ENCODE measurements at places on chromosomes 3 and 15.

GRCh38 chr3:197205675-197206074 is 92.7 kb downstream of the DLG1 start:
- no peak for DNase-seq

GRCh38 chr15:72161361-72162132 is 36.0 kb downstream of the GRAMD2A start:
- DNase-seq: no peak

DNA sequence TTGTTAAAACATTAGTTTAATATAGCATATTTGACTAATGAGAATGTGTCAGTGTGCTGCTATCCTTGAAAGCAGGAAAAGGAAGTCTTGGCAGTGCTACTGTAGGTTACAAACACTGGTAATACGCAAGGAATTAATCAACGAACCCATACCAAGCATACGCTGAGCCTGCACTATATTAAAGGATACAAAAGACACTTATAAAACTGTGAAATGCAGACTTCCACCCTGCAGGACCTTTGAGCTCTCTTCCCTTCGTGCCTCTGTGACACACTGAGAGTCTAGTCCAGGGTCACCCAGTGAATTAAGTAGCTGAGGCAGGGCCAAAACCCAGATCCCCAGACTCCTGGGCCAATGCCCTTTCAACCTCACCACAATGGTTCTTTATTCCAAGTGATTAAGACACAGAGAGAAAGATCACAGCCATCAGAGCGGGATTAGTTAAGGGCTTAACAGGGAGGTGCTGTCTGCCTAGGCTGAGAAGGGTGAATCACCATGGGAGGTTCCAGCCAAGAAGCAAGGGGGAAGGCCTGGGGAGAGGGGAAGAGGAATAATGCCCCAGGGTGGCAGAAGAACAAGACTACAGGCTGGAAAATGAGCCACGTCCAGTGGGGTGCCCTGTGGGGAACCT is 6.8 kb downstream of the ANXA2 start:
- DNase-seq: peak; percentile 93

DNA sequence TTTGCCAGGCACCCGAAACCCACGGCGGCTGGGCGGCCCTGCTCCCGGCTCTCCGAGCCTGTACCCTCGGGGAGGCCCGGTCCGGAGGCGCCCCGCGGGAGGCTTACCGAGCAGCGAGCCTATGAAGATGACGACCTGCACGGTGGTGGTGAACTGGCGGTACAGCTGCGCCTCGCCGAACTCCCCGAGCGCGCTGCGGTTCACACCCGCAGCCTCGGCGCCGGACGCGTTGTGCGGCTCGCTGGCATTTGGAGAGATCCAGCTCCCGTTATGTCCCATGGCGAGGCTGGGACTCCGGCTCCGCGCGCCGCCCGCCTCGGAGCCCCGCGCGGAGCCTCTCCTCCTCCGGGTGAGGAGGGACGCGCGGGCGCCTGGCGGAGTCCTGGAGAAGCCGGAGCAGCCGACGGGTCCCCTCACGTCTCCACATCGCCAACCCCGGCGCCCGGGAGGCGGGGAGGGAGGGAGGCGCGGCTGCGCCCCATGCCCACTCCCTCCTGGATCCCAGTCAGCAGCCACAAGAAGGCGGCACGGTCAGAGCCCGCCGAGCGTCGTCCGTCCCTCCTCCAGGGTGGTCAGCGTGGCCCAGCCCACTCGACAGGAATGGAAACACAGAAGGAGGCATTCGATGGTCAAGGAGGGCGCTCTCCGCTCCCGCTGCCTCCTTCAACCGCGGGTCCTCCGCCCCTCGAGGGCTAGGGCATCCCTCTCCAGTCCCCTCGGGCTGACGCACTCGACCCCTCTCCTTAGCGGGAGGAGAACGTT is at the start of gene GPR176:
TSS of gene GPR176 (minus strand) at position 519 of the 762 bp plus-strand sequence. CDS start at position 279, 240 bp downstream.
- peak; percentile 95 for DNase-seq

- no peak for DNase-seq
Observed at GRCh38 chr3:53156368-53156834, 4.6 kb upstream of the PRKCD start.

GRCh38 chr3:12752809-12753208 is 6.2 kb downstream of the TMEM40 start:
- peak; percentile 31 for DNase-seq

DNA sequence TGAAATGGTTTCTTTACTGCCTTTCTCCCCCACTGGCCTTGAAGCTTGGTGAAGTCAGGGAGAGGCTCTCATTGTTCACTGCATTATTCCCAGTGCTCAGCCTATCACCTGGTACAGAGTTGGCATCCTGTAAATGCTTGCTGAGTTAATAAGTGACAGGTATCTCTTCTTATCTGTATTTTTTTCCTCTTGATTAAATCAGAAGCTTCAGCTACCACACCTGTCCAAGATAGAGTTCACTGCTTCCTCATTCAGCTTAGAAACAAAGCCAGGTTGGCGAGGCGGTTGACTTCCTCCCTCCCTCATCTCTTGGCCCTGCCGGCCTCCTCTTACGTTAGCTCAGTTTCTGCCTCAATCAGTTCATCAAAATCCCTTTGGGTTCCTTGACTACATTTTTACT is 142.8 kb downstream of the LIPC start:
- DNase-seq: no peak

GRCh38 chr3:111681661-111682426 is 86.7 kb upstream of the ZBED2 start:
- DNase-seq: peak; percentile 16

DNA sequence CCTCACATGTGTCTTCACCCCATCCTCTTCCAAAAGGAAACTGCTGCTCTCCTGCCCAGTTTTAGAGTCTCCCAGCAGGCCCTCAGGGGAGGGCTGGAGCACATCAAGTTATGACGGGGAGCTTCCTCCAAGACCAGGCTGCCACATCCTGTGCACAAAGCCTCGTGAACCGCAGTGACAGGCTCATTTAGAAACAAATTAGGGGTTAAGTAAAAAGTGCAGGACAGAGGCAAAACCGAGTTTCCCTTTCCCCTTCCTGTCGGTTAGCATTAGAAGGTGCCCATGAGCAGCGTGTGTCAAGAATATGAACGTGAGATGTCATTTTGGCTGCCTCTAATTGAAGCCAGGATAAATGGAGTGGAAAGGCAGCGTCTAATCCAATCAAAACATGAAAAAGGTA is 199.7 kb downstream of the ARRDC4 start:
- DNase-seq: no peak

DNA sequence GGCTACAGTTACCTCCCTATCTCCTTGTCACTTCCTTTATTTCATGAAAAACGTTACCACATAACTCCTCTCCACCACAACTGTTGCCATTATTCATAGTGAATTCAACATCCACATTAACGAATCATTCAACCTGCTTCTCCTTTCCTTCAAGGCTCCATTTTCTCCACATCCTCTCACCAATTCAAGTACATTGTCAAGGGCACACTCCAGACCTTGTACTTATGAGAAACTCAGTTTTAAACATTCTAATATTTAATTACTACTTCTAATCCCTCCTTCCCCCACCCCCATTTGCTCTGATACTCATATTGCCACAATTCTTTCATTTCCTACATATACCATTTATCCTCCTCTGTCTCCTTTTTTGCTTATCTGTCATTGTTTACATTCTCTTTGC is 871.2 kb downstream of the TUSC7 start:
- DNase-seq: no peak

- no peak for DNase-seq
Observed at GRCh38 chr3:109023167-109023566, 69.5 kb upstream of the GUCA1C start.

DNA sequence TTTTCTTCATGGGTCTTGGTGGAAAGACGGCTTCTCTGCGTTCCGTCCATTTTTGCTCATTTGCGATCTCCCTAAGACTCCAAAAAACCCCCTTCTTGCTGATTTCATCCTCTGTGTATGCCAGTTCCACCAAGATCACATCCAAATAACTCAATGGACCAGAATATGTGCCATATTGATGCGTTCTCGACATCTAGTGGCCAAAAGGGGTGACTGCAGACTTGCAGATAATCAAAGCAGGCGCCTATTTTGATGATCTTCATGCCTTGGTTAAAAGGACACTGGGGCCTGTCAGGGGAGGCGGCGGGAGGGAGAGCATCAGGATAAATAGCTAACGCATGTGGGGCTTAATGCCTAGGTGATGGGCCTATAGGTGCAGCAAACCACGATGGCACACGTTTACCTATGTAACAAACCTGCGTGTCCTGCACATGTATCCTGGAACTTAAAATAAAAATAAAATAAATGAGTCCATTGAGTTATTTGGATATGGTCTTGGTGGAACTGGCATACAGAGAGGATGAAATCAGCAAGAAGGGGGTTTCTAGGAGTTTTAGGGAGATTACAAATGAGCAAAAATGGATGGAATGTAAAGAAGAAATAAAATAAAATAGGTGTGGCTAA is 104.2 kb upstream of the RAD18 start:
- DNase-seq: peak; percentile 71

DNA sequence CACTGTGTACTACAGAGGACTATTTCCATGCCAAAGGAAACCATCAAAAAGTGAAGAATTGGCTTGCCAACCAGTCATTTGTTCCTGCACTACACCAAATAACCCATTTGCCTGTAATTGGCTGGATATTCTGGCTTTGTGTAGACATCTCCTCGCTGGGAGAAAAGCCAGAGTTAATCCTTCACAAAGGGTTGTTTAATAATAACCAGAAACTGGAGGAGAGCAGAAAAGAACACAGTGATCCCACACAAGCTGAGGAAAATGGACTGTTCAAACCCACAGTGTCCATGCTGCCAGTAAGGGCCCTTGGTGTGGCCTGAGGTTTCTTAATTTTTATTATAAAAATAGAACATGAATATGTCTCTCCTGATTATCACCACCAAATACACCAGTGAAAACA is 294.0 kb downstream of the RORA start:
- DNase-seq: peak; percentile 29

- no peak for DNase-seq
Observed at GRCh38 chr15:81814882-81815455, 230.8 kb downstream of the MEX3B start.

DNA sequence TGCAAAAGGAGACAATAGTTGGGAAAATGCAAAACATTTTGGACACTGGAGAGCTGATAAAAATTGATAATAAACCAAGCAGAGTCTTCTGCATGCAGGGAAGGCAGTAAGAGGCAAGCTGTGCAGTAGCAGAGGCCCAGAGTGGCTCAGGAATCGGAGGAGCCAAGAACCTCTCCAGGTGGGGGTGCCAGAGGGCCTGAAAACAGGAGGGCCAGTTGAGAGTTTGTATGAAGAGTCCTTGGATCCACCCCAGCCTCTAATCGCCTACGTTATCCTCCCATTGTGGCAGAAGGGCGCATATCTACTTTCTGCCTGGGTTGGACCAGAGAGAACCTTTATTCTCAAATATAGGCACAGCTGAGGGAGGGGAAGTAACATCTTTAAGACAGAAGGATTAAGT is 48.9 kb upstream of the RBP1 start:
- DNase-seq: no peak

DNA sequence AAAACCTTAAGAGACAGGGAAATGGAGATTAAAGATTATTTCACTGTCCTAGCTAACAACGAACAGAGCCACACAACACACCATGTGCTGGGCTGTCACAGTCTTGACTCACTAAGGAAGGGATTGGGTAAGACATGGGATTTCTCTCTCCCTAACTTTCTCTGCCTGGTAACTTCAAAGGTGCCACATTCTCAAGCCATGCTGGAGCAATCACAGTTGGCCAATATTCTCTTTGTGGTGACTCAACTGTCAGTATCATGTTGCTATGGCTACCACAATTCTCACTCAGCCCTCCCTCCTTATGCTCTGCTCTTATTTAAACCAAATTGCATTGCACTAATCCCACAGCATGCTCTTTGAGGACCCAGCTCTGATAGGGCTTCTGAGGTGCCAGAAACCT is 74.0 kb downstream of the OXNAD1 start:
- peak; percentile 90 for DNase-seq

DNA sequence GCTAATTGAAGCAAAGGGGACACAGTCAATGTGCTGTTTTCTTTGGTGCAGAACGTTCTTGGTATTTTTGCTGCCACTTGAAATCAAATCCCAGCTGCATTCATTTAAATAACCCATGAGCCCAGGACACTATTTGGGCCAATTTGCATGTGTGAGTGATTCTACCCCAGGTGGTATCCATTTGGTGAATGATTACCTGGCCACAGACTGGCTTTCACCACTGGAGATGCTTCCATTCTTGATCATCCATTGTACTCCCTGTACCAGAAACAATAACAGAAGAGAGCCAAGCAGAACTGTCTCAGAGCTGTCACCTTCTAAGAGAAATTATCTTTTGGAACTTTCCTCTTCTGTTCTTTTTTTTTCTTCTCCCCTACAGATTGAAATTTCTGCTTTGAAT is 139.7 kb upstream of the RARB start:
- no peak for DNase-seq

GRCh38 chr3:147886879-147887278 is 477.7 kb downstream of the ZIC1 start:
- no peak for DNase-seq

DNA sequence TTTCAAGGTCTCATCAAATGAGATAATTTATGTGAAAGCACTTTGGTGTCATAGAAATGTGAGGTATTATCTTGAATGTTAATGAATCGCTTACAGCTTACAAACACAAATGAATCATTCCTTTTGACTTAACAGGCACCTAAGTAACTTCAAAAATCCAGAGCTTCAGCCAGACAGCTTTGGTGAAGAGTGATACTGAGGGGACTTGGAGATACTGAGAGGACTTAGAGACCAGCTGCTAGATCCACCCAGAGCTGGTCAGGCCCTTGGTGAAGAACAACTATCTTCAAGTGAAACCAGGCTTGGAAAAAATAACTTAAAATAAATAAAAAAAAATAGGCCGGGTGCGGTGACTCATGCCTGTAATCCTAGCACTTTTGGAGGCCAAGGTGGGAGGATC is 16.2 kb upstream of the ZFYVE19 start:
- DNase-seq: peak; percentile 63

DNA sequence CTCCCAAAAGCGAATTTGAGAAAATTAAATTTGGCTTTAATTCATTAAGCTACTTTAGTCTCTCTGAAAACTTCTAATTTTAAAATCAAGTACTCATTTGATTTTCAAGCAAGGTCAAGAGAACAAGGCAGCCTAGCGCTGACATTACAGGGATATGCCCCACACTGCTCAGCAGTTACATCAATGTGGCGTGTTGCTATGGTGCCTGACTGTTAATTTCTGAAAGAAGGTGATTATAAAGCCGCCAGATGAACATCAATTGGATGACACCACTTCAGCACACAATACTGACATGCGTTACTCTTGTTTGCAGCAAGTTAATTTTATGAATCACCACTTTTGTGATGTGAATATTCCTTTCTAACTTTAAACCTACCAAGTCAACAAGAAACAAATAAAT is 284.4 kb downstream of the FOXP1 start:
- DNase-seq: no peak

All from astrocyte of the hippocampus (primary cell).